ENCODE measurements at places on chromosomes 3 and 15.

DNA sequence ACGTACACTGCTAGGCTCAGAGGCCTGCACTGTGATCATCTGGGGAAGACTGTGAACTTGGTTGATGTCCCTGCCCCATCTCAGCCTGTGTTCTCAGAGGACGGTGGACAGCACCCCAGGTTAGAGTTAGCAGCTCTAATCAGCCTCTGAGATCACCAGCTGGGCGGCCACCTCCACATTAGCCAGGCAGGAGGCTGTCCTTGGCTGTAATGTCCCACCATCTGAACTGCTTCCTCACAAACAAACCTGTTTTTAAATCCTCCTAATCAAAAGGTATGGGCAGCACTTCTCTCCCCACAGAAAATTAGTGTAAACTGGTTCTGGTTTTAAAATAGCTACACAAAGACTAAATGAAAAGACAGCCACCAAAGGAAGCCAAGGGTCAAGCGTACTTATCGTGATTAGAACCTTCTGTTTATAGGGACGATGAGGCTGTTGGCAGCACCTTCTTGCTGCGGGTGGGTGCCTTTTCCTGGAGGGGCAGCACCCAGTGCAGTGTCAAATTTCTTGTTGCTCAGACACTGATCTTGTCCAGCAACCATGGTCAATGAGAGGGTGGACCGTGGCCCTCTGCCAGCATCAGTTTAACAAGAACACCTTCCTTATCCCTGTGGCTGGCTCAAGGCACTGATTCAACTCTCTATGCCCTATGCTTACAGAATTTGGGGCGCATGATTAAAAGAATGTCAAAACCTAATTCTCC, 24.6 kb downstream of the ACSBG1 start:
- no peak for DNase-seq

- DNase-seq: no peak
These were observed 73.1 kb downstream of the XXYLT1 start for GRCh38 chr3:195197765-195198425.

DNA sequence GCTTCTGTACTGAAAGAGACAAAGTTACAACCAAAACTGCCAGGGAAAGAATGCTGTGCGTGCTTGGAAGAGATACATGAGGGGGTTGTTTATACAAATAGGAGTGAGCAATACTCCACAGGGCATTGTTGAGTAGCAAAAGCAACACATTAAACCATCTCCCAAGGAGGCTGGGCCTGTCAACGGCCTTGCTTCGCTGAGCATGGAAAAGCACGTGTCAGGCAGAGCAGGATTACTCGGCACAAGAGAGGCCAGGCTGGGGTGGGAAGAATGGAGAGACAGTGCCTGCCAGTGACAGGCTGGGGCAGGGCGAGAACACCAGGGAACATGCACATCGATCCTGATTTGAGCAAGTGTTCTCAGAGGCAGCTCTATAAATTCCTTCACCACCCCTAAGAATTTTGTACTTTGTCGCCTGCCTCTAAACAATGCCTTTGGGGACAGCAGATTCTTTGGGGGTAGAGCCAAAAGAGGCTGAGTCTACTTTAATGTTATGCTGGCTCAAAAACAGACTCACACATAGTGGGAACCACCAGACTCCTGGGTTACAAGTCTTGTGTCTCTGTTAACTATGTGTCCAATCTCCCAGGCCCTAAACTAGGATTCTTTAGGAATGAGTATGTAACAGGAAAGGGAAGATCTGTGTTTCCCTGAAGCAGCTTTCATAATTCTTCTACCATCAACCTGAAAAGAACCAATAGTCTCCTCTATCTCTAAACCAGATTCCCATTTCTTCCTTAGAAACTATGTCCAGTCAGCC, 67.2 kb downstream of the LIPC start:
- DNase-seq: no peak

DNA sequence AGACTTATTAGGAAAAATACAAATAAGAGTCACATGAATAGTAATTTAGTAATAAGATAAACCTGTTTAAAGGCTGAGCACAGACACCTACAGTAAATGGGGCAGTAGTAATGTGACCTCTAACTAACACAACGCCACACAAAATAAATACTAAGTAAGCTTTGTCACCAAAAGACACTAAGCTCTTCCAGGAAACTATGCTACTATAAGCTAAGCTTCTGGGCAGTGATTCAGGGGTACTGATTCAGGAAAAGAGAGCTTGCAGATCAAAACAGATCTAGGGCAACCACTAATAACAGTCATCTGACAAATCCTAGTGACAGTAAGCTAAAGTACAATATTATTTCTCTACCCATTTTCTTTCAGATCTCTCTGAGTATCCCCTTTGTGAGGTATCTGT, 68.8 kb downstream of the PLOD2 start:
- DNase-seq: no peak

DNA sequence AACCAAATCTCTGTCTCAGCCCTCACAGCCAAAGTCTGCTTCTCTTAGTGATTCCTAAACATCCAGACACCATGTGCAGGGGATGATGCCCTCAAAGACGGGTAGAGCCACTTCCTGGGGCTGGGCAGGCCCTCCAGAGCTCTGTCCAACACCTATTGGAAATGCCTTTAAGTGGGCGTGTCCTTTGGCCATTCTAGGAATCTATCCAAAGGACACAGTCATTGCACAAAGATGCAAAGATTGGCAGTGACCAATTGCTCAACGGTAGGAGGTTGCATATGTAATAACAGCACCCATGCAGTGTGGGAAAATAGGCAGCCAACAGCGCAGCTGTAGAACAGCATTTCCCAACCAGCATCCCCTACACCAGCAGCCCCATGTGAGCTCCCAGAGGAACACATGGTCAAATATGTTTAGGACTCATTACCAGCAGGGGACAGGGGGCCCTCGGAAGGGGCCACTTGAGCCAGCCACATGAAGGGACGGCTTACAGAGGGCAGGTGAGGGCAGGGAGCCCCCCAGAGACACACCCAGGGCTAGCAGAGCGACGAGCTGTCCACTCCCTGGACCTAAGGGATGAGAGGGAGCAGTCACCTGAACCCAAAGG, 142.8 kb upstream of the IQSEC1 start:
- no peak for DNase-seq

DNA sequence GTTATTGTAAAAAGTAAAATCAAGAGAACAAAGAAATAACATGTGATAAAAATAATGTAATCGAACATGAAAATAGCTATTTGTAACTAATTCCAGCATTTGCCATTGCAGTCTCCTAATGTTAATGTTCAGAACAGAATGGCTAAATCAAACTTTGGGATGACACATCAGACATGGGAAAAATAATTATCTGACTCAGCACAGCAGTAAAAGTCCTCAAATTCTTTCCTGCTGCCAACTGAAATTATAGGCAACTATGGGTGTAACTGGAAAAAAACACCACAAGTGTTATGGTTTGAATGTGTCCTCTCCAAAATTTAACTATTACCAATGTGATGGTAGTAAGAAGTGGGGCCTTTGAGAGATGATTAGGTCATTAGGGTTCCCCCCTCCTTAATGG, 446.7 kb downstream of the C3orf38 start:
- no peak for DNase-seq

DNA sequence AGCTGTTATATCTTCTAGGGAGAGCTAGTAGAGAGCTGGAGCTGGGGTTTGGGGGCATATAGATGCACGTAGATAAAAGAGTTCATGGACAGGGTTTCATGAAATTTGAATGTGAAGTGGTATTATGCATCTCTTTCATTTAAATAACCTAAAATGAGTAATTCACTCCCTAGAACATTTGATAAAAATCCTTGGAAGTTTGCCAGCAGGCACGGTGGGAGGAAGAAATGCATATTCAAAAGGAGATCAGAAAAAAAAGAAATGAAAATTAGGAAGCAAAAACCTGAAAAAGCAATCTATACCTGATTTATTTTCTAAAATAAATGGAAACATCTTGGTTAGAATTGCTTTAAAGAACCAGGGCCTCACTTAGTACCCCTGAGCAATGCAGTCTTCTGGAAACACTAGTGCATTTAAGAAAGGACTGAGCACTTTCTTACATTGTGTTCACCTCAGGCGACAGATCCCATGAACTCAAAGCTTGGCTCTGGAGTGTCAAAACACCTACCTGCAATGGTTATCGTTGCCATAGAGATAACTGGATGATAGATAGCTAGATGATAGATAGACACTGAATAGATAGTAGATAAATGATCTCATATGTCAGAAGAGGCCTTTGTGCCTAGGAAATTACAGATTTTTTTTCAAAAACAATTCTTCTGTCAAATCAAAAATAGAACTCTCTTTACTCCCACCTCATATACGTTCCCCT, 458.6 kb upstream of the THRB start:
- DNase-seq: no peak

GRCh38 chr3:10194328-10195071, 29.8 kb downstream of the IRAK2 start:
- no peak for DNase-seq

- DNase-seq: no peak
These were observed 34.4 kb downstream of the SYNM start for GRCh38 chr15:99139276-99139675.

GRCh38 chr3:115833074-115833473, 209.8 kb downstream of the GAP43 start:
- DNase-seq: no peak

GRCh38 chr3:127077505-127078064, 94.7 kb downstream of the PLXNA1 start:
- no peak for DNase-seq

DNA sequence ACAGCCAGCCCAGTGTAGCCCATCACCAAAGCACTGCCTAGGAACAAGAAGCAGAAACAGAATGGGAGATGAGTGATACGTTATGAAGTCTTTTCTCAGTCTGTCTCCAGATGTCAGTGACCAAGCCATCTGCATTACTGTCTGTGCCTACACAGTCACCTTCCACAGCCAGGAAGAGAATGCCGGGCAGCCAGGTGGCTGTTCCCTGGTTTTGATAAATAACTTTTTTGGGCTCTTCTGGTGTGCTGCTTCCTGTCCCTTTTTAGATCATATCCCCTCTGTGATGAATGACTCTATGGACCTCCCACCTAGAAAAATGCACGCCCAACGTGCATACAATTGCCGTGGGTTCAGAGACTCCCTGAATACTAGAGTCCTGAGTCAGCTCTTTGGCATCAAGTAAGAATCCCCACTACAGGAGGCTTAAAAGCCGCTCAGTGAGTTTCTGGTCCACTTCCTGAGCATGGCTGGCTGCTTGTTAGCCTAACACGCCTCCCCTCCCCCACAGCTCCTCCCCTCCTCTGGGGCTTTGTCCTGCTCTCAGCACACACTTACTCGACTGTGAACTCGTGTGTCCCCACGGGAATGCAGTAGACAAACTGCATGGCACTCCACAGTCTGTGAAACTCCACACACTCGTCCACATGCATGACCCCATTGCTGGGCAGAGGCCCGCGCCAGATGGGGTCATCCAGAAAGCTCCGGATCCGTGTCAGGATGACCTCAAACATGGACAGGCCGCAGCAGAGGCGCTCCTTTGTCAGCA, 34.7 kb downstream of the NIPA2 start:
- DNase-seq: no peak
